Stimulated activated CD8-positive, alpha-beta memory T cell treated with anti-CD3 and anti-CD28 coated beads, Interleukin-7, amount 100 ng/mL, for 4 hours (primary cell): ENCODE measurements at places on chromosomes 5 and 9.

DNA sequence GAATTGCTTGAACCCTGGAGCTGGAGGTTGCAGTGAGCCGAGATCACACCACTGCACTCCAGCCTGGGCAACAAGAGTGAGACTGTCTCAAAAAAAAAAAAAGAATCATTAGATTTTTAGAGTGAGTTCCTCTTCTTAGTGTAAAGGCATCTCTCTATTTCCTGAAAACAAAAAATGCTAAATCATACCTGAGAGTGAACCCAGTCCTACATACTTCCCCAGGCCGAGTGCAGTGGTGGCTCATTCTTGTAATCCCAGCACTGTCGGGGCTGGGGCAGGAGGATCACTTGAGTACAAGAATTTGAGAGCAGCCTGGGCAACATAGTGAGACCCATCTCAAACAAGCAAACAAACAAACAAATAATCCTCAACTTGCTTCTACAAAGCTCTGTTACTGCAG is 38.2 kb upstream of the LPAR1 start:
- DNase-seq, result no peak

GRCh38 chr5:106854105-106854687 is 816.5 kb downstream of the EFNA5 start:
- DNase-seq, result no peak

DNA sequence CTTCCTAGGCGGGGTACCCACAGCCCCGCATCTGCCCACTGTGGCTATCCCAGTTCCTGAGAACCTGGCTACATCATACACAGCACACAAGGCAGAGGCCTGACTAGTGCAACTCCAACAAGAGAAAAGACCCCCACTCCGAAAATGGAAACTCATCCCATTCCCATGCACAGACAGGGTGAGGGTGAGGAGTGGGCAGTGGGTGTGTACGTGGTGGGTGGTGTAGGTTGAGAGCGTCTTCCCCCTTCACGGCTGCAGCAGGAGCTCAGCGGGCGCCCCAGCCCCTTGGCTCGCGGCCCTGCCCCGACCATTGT is 501 bp upstream of the MAP1B start:
- DNase-seq, result no peak

GRCh38 chr5:126046318-126046717 is 376.9 kb upstream of the GRAMD2B start:
- no peak for DNase-seq

GRCh38 chr9:98182069-98182820 is 10.2 kb downstream of the CORO2A start:
- no peak for DNase-seq

DNA sequence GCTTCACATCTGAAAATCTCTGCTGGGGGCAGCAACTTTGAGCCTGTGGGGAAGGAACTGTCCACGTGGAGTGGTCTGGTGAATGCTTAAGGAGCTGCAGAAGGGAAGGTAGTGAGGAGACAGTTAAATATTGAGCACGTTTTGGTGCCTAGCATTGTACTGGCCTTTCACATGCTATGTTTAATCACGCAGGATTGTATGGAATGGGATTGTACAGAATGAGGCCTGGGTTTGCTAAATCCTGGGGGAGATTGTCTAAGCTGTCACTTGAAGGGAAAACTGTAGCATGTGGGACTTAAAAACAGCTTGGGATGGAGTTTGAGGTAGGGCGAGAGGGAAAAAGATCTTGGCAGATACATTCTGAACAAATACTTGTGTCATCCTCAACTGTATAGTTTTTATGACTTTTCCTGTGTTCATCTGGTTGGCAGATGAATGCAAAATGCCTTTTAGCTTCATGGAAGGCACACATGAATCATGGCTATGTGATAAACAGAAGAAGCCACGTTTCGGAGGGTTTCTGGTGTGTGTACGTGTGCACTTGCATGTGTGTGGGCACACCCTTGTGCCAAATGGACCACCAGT is 106.6 kb downstream of the TMC1 start:
- no peak for DNase-seq

- no peak for DNase-seq
These were observed 15.8 kb downstream of the MGAT1 start for GRCh38 chr5:180786531-180787398.

DNA sequence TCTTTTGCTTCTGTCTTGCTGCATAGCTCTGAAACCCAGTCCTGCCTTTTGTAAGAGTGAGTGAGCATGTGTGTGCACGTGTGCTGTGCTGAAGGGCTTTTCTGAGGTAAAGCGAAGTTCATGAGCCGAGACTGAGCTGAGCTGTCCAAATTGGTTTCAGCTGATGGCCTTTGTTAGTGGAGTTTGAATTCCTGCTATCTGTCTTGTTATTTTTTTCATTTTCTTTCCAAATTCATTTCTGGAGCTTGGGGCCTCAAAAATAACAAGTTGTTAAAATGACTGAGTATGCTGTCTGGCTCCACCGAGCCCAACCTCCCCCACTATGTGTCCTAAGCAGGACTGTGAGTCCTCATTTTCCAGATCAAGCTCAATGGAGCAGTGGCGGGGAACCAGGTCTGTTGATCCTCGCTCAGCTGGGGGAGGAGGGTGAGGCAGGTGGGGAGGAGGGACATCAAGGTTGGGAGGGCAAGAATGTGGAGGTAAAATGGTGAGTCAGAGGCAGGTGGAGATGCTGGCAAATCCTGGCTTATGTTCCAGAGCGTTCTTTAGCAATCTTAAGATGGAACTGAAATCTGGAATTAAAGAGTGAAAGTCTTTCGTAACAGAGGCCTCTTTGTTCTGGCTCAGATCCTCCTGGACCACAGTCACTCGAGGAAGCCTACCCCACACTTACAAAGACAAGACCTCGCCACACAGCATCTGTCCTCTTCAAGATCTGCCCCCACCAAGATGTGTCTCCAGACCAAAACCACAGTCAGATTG is 63.9 kb downstream of the SREK1 start:
- no peak for DNase-seq

DNA sequence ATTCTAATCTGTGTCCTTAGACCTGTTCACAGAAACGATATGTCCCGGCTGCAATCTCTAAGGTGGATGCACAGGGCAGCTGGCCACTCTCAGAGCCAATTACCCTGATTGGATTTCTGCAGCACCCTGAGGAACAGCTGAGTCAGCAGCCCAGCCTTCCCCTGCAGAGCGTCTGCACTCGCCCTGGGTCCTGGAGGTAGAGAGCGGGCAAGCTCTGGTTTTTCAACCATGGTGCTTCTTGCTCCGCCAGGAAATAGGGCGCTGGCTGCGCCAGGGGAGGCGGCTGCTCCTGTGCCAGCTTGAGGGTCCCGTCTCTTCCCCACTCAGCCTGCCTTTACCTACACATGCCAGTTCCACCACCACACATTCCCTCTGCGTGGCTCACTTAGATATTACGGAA is 19.2 kb downstream of the NDUFS6 start:
- no peak for DNase-seq

GRCh38 chr5:138754699-138755057 is 1.5 kb downstream of the CTNNA1 start:
- DNase-seq, result no peak

DNA sequence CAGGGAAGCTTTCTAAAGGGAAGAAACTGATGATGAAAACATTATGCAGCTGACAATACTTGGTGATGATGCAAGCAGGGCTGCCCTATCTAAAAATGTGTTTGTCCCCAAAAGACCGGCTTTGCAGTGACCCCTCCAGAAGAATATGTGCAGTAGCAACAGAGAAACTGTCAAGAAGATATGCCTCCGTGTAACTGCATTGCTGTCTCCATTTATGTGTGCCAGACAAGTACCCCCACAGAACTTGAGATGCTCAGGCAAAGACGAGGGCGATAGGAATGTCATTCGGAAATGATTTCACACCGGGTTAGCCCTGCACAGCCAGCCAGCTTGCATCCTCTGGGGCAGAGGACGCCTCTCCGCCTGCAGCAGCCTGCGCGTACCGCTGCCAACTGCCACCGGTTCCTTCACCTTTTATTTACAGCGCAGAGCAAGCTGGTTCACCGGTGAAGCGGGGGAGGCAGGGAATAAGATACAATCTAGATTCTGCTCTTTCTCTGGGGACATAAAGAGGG is 2.0 kb downstream of the GABBR2 start:
- DNase-seq, result no peak

DNA sequence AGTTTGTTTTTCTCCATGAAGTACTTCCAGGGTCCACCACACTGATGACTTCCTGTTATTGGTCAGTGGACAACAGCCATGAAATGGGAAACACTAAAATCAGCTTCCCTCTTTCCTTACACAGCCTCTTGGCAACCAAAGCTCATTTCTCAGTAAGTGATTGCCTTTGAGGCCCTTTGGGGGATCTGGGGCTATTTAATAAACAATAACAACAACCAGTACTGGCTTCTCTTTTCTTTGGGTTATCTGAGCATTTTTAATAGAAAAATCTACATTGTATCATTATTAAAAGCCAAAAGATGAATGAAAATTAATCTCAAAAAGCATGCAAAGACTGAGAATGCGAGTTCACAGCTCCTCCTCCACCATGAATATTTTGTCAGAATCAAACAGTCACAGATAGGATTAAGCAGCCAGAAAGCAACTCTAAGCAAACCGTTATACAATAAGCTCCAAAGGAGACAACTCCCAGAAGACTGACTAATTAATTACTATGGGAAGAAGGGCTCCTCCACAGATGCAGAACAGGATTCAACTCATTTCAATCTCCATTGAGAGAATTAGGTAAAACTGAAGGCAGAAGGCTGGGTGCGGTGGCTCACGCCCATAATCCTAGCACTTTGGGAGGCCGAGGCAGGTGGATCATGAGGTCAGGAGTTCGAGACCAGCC is 68.3 kb downstream of the SERINC5 start:
- no peak for DNase-seq

DNA sequence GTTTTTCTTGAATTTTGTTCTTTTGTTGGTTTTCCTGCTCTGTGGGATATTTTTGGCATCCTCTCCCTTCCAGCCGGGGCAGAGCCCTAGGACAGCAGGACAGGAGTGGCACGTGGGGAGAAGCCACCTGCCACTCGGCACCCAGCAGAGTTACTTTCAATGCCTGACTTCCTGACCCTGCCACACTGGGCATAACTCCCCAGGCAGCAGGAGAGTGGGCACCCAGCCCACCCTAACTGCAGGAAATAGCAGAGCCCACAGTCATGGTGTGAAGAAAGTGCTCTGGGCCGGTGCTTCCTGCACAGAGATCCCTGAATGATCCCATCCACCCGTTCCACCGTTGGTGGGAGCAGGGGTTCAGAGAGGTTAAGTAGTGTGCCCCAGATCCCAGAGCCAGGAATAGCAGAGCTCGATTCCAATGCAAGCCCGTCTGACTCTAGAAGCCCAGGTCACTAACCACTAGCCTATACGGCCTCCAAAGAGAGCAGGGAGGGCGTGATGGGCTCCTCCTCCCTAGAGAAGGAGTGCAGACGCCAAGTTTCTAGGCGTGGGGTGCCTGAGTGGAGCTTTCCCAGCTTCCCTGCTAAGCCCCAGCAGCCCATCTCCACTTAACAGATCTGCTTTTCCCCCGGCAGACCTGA is 8.1 kb upstream of the NUP214 start:
- no peak for DNase-seq
